Erythroblast (primary cell): ENCODE measurements at places on chromosomes 11 and 22.

- DNase-seq, result no peak
Measured at GRCh38 chr11:117919341-117919740, 9.9 kb downstream of the TMPRSS13 start.

DNA sequence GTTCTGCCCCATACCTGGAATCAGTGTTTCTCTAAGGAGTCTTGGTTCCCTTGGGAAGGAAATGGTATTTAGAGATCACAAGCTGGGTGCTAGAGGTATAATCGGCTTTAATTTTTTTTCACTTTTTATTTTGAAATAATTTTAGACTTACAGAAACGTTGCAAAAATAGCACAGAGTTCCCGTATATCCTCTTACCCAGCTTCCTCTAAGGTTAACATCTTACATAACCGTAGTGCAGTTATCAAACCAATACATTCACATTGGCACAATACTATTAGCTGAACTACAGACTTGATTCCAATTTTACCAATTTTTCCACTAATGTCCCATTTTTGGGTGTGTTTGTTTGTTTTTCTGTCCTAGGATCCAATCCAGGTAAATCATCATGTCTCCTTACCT is 63.8 kb downstream of the RBX1 start:
- DNase-seq, result no peak

- DNase-seq, result no peak
Measured at GRCh38 chr11:59184691-59185339, 12.9 kb downstream of the DTX4 start.

DNA sequence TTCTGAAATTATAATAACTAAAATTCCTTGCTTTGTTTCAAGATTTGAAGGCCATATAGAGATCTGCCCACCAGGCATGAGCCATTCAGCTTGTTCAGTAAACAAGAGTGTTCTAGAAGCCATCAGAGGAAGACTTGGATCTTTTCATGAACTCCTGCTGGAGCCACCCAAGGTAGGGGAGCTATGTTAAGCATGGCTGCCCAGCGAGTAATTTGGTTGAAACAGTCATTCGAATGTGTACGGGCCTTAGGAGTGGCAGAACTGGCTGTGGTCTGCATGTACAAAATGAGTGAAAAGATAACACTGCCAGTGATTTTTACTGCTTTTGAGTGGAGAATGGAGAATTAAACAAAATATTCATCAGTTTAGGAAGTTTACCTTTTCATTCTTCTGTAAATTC is 103.7 kb downstream of the PPP6R3 start:
- DNase-seq, result no peak

- DNase-seq, result no peak
Measured at GRCh38 chr11:93689240-93689639, 27.8 kb downstream of the CEP295 start.

DNA sequence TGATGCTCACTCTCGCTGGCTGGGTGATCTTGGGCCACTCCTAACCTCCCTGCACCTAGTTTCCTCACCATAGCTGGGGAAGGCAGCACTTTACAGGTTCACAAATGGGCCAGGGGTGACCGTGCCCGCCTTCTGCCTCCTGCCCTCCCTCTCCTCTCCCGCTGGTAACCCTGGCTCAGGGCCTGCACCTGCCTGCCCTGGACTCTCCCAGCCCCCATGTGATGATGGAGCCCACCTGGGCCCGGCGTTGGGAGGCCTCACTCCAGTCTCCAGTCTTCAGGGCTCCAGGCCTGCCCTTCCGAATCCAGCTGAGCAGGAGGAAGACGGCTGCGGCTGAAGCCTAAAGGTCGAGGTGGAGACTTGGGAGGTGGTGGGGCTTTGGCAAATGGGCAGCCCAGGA is 152.9 kb downstream of the CACNA1I start:
- DNase-seq, result no peak

DNA sequence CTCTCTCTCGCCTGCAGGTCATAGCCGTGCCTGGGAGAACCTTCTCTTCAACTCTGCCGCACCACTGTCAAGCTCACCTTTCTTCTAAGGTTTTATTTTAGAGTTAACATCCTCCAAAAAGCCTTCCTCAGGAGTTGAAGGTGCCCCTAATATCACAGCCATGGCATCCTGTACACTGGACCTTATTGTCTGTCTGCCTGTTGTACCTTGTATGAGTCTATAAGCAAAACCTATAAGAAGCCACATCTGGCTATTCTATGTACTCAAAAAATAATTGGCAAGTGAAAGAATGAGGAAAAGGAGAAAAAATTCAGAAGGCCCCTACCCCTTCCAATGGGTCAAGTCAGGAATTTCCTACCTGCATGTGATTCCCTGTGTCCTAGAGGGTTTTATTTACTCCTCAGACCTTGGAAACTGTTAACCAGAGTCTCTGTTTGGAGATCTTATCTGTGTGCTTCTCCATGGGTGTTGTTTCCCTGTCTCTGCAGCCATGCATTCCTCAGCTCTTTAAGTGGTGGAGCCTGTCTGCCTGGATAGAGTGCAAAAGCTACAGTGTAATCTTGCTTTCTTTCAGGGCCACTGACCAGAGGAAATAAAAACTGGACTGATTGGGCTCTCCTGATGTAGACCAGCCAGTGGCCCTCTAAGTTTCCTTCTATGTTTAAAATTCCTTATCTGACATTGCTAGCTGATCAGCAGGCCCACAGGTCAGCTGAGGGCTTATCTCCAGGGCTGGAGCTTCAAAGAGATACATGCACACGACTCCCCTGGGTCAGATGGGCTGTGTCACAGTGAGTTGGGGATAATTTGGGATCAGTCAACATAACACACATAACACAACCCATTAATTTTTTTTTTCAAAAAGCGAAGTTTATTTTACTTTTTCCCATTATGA is 37.6 kb upstream of the TMEM135 start:
- DNase-seq, result peak; percentile 96
